Bronchial epithelial cell (primary cell): ENCODE measurements at places on chromosomes 16 and 17.

DNA sequence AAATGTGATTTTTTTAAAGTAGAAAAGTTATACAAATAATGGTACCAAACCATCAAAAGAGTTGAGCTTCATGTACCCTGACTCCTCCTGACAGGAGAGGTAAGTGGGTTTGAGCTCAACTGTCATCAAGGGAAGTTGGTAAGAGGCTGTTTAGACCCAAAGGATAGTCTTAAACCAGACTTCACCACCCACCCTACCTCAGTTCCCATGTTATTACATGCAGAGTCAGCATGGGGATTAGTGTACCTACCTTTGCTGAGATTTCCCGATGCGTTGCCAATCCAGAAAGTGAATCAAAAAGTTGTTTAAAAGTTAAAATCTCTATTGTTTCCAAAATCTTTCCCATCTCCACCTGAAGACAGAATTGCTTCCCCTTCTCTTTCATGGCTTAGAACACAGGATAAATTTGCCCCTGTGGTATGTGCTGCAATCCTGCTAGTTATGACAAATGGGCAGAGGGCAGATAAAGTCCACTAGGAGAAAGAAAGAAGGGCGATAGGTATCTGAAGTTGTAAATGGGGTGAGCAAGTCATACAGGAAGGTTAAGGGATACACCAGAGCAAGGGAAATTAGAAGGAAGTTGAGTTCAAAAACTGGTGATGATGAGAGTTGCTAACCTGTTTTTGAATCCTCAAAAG lies 72.8 kb downstream of the NEUROD2 start:
- no peak for DNase-seq

- no peak for DNase-seq
Observed at GRCh38 chr17:62110923-62111484, 45.9 kb upstream of the MED13 start.

DNA sequence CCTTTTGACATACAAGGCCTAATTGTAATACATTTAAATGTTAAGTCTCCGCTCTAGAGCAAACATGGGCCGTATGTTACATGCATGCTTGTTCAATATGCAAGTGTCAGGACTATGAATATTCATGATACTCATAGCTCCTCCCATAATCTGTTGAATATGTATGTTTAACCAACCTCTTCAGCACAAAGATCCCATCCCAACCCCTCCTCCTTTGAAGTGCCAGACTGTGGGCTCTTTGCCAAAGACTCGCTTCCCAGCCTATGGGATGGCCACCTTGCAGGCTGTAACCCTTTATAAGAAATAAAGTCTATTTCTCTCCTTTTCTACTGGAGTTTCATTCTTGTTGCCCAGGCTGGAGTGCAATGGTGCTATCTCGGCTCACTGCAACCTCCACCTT lies 156.2 kb downstream of the ABCC12 start:
- no peak for DNase-seq

DNA sequence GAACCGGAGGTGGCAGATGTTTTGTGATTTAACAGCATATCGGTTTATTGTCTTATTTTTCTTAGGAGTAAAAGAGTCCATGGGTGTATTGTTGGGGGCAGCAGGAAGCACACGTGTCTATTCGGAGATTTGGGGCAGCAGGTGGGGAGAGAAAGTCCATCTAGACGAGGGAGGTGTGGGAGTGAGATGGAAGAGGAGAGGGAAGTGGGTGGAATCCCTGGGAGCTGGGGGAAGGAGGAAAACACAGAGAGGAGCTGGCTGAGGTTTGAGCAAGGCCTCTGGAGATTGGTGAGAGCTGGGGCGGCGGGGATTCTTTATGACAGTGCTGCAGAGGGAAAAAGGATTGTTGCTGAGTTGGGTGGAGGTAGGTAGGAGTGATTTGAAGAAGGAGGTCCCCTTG lies 72.1 kb downstream of the PRKCB start:
- DNase-seq, result no peak

DNA sequence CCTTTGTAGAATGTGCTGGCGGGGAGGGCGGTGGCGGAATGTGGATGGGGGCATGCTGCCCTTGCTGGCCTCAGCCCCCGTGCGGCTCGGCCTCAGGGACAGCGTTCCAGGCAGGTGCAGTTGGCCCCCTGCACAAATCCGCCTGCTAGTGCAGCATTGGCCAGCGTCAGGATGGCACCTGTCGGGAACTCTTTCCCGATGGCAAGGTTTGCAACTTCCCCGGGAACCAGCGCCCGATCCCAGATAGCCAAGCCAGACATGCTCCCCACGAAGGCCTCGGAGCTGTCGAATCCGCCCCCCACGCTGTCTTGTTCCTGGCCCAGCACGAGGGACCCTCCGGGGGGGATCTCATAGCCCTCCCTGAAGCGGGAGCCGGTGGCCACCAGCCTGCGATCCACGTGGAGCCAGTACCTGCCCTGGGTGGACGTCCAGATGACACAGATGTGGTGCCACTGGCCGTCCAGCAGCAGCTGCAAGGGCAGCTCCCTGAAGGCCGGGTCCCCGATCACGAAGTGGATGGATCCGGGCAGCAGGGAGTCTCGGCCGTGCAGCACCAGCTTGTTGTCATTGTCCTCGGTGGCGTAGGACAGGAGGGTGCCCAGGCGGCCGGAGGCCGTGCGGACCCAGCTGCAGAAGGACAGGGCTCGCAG lies 2.8 kb downstream of the PTX4 start:
- DNase-seq, result no peak
